ENCODE measurements at places on chromosomes 3 and 15. TPM values are rescaled to one million over a fixed set of nuclear protein-coding genes. Genes with fewer than 3 reads are reported as not detected.

GRCh38 chr3:171895900-171896299 lies 52.8 kb downstream of the TMEM212 start:
- no peak overlapping the region for H3K4me3 ChIP-seq
- H3K27ac ChIP-seq: no peak overlapping the region
- no peaks in the 10 kb centered on the region for H3K27me3 ChIP-seq
- DNase-seq: no peak
- H3K36me3 ChIP-seq: no peaks in the 10 kb centered on the region
- H3K4me1 ChIP-seq: peaks cover 8% of the 10 kb centered on the region

- H3K4me1 ChIP-seq: no peaks in the 10 kb centered on the region
- no peaks in the 10 kb centered on the region for H3K36me3 ChIP-seq
- H3K27me3 ChIP-seq: peaks cover 67% of the 10 kb centered on the region
- no peak overlapping the region for H3K27ac ChIP-seq
- H3K4me3 ChIP-seq: no peak overlapping the region
Observed at GRCh38 chr15:69393831-69394491, 20.2 kb upstream of the KIF23 start.

DNA sequence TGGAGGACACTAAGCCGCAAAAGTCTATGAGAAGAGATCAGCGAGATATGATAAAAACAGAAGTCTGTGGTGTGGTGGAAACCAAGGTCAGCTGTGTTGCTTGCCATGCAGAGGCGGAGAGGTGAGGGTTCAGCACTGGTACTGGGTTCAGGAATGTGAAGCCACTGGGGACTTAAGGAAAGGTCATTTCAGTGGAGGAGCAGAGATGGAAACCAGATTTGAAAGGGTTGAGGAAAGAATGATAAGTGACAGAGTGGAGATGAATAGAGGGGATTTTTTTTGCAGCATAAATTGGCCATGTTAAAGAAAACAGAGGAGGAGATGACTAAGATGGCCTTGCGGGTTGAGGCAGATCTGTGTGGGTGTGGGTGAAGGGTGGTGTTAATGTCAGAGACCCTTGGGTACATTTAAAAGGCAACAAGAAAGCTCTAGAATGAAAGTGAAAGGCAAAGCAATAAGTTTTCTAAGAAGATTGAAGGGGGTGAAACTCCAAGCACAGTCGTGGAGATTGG lies 265.5 kb downstream of the ADAMTSL3 start:
- DNase-seq: no peak
- no peaks in the 10 kb centered on the region for H3K27me3 ChIP-seq
- no peak overlapping the region for H3K27ac ChIP-seq
- no peak overlapping the region for H3K4me3 ChIP-seq
- H3K4me1 ChIP-seq: no peaks in the 10 kb centered on the region

DNA sequence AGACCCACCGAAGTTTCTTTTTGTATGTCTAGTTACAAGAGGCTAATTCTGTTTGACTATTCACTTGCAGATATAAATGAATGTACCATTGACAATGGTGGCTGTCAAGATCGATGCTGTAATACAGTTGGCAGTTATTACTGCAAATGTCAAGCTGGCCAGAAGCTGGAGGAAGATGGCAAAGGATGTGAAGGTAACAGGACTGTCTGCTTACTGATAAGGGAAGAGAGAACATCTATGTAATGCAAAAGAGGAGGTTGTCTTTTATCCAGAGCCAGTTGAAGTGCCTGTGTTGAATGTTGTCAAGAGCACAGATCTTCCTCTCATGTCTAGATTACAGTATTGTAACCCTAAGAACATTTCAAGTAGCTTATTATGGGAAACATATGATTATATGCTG lies 549.5 kb upstream of the GOLIM4 start:
- H3K27ac ChIP-seq: no peak overlapping the region
- no peak for DNase-seq
- H3K4me3 ChIP-seq: no peak overlapping the region

DNA sequence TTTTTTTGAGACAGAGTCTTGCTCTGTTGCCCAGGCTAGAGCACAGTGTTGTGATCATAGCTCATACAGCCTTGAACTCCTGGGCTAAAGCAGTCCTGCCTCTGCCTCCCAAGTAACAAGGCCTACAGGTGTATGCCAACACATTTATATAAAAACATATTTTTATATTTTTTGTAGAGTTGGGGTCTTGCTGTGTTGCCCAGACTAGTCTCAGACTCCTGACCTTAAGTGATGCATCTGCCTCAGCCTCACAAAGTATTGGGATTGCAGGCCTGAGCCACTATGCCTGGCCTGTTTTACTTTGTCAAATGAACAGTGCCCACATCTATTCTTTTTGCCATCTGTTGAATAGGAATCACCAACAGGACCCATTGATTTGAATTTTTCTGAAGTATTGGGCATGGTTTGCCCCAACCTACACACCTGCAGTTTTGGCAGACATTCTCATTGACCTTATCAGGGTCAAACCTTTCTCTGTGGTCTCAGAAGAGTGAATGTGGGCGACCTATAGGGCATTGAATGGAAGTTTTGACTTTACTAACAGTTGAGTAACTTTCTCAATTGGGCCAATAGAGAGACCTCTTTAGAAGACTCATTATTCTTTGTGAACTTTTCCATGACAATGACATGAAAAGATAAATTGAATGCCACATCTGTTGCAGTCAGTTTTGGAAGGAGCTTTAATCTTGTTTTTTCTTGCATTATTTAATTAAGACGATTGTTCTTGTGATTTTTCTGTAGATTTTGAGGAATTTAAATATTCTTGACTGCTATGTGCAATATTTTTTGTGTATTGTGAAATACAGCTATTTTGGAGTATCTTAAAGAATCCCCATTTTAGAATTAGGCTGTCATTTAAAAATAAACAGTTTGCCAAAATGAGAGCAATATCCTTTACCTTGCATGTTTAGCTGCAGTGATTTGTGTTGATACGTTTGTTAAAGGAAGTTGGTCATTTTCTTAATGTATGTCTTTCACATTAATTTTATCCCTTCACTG lies 2.7 kb downstream of the IREB2 start:
- H3K36me3 ChIP-seq: peaks cover 59% of the 10 kb centered on the region
- no peak overlapping the region for H3K27ac ChIP-seq
- no peaks in the 10 kb centered on the region for H3K27me3 ChIP-seq
- H3K4me3 ChIP-seq: no peak overlapping the region
- no peak for DNase-seq

- H3K4me3 ChIP-seq: peak overlapping the region; percentile 91
- H3K27ac ChIP-seq: peak overlapping the region; percentile 82
- peaks cover 5% of the 10 kb centered on the region for H3K4me1 ChIP-seq
- H3K36me3 ChIP-seq: peaks cover 20% of the 10 kb centered on the region
- peak; percentile 50 for DNase-seq
Observed at GRCh38 chr3:51539291-51539941, 897 bp downstream of the RAD54L2 start.

- H3K27ac ChIP-seq: no peak overlapping the region
- H3K4me1 ChIP-seq: no peaks in the 10 kb centered on the region
- H3K4me3 ChIP-seq: no peak overlapping the region
- no peaks in the 10 kb centered on the region for H3K36me3 ChIP-seq
- DNase-seq: no peak
- H3K27me3 ChIP-seq: peaks cover 3% of the 10 kb centered on the region
Observed at GRCh38 chr15:68463444-68463843, 31.5 kb upstream of the ITGA11 start.

DNA sequence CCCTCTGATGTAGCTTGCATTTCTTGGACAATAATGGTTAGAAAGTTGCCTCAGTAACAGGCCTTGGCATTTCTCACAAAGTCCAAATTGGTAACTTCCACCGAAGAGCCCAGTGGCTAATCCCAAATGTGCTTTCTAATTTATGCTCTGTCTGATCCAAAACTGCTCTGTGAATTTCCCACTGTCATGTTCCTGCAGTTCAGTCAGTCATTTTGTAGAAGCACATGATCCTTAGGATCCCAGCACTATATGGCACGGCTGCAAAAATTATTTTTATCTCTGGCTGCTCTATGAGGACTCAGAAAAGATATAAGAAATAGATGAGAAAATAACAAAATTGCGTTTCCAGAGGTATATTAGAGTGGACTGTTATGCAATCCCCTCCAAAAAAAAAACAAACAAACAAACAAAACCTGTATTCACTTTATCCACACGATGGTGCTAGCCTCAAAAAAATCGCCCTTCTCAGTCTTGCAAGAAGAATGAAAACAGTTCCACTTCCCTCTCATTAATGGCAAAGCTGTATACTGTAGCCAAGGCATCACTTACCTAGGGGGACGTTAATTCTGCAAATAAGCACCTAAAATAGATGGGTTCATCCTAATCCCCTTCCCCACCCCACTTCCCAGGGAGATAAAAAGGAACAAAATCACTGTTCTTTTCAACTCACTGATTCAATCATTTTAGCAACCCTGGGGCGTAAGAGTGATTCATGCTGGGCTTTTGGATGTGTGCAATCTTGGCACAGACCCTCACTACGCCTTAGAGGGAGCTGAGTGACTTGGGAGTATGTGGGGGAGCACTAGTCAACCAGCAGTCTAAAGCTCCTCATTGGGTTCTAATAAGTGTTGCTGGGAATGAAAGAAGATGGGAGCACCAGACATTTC lies 61.3 kb downstream of the TMCO5A start:
- DNase-seq: peak; percentile 11
- no peaks in the 10 kb centered on the region for H3K36me3 ChIP-seq
- H3K27ac ChIP-seq: no peak overlapping the region
- no peaks in the 10 kb centered on the region for H3K27me3 ChIP-seq

GRCh38 chr3:24828551-24828950 lies 333.9 kb upstream of the THRB start:
- no peak for DNase-seq
- no peak overlapping the region for H3K4me3 ChIP-seq
- H3K27me3 ChIP-seq: peaks cover 13% of the 10 kb centered on the region
- no peaks in the 10 kb centered on the region for H3K36me3 ChIP-seq
- peaks cover 12% of the 10 kb centered on the region for H3K4me1 ChIP-seq

DNA sequence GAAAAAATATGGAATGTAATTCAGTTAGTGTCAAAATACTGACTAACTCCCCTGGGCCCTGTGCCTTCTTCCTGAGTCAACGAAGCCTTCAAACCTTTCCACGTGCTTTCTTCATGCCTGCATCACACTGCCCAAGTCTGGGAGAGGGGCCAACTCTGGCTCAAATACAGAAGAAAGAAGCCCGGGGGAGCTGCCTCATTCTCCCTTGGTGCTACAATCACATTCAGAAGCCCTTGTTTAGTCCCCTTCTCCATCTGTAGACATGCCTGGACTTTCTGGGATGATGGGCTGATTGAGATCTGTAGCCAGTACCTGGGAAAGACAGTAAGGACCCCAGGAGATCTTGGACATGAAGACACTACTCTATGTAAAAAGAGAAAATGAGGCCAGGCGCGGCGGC lies 77.8 kb upstream of the GSK3B start:
- H3K4me3 ChIP-seq: no peak overlapping the region
- H3K4me1 ChIP-seq: no peaks in the 10 kb centered on the region
- H3K27ac ChIP-seq: no peak overlapping the region
- H3K36me3 ChIP-seq: no peaks in the 10 kb centered on the region

GPX1 gene
- total RNA-seq: 1.6 TPM

PTPRG gene
- 0.16 TPM for total RNA-seq

B3GALNT1 gene
- 2.0 TPM for total RNA-seq
